ENCODE measurements at places on chromosomes 16 and 17.

- no peak for DNase-seq
These were observed 57.9 kb downstream of the GNA13 start for GRCh38 chr17:64998436-64999190.

DNA sequence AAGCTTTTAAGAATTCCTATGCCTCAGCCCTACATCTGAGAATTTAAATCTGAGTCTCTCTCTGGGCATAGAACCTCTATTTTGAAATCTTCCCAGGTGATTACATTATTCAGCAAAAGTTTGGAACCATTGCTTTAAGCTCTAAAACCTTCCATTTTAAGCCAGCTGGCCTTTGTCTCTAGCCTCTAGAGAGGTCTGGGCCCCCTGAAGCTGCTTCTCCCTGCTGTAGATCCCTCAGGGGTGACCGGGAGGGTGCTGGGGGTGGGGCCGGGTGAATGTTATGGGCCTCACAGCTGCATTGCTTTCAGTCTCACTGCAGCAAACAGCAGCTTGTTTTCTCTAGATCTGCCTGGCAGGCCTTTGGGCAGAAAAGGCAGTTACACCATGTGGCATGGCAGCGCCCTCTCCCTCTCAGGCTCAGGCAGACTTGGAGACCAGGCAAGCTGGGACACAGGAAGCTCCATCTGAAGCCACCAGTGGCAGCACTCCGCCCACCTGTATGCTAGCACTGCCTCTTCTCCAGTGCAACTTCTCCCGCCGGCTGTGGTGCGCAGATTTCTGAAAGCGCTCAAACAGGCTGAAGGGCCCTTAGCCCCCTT, 66.3 kb downstream of the MPRIP start:
- DNase-seq: no peak

GRCh38 chr17:67449845-67450755, 73.0 kb downstream of the PITPNC1 start:
- no peak for DNase-seq

- DNase-seq: no peak
These were observed 62.7 kb downstream of the GAS7 start for GRCh38 chr17:10135539-10136257.

GRCh38 chr16:12639044-12639443, 164.6 kb downstream of the CPPED1 start:
- DNase-seq: no peak

DNA sequence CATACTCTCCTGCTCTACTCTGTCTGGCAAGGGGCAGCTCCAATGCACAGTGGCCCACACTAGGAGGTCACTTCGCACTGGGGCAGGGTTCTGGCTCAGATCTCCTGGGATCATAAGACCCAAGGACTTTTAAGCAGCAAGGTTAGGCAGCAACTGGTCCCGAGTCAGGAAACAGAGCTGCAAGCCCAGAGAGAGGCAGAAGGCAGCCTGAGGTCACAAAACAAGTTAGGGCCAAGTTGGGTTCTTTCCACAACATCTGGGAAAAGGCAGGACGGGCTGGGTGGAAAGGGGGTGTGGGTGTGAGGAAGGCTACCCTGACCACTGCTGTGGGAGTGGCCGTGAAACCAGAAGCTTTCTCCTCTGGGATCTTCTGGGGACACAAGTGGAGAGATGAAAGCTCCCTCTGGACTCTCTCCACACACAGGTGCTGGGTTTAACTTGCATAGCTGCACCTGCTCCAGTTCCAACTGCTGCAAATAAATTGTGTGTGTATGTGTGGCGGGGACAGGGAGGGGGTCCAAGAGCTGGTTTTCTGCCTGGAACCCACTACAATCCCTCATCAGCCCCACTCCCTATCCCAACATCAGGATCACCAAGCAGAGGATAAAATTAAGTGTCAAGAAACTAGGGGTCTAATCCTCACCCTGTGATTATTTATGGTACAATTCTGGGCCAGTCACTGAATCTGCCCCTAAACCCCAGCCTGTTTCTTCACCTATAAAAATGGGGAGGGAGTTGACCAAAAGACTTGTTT, 8.0 kb upstream of the TSPOAP1 start:
- DNase-seq: no peak

GRCh38 chr17:35214631-35215273, 20.6 kb upstream of the SLC35G3 start:
- no peak for DNase-seq

GRCh38 chr17:82082456-82082855, 15.6 kb downstream of the FASN start:
- DNase-seq: no peak

DNA sequence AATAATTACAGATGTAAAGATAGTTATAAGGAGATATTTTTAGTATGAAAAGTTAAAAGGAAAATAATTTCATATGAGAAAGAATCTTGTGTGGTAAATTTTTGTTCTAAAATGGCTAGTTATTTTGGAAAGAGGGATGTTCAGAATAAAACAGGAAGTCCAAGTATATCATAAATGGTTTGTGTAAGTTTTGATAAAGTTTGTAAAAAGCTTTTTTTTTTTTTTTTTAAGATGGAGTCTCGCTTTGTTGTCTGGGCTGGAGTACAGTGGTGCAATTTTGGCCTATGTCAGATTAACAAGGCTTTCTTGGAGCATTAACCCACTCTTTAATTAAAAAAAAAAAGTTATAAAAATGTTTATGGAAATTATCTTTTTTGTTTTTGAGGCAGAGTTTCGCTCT, 8.2 kb upstream of the CDK10 start:
- no peak for DNase-seq

- DNase-seq: no peak
These were observed 90.3 kb downstream of the EMP2 start for GRCh38 chr16:10490141-10490540.

DNA sequence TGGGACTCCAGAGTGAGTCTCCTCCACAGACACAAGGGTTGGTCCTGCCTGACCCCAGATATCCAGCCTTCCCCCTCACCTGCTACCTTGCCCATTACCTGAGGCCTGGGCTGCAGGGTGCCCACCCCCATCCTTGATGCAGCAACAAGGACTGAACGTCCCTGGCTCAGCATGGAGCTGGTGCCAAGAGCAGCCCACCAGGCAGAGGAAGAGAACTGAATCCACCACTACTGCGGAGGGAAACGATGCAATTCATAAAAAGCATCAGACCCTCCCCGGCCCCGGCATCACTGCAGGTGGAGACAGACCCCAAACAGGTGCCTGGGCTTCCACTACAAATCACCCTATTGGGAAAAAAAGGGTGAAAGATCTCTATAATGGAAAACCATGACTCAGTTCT, 131.0 kb upstream of the TNRC6C start:
- DNase-seq: no peak

- peak; percentile 9 for DNase-seq
These were observed 26.3 kb downstream of the CEP112 start for GRCh38 chr17:66165537-66166123.

- DNase-seq: no peak
These were observed 15.1 kb downstream of the C16orf54 start for GRCh38 chr16:29730649-29731048.

DNA sequence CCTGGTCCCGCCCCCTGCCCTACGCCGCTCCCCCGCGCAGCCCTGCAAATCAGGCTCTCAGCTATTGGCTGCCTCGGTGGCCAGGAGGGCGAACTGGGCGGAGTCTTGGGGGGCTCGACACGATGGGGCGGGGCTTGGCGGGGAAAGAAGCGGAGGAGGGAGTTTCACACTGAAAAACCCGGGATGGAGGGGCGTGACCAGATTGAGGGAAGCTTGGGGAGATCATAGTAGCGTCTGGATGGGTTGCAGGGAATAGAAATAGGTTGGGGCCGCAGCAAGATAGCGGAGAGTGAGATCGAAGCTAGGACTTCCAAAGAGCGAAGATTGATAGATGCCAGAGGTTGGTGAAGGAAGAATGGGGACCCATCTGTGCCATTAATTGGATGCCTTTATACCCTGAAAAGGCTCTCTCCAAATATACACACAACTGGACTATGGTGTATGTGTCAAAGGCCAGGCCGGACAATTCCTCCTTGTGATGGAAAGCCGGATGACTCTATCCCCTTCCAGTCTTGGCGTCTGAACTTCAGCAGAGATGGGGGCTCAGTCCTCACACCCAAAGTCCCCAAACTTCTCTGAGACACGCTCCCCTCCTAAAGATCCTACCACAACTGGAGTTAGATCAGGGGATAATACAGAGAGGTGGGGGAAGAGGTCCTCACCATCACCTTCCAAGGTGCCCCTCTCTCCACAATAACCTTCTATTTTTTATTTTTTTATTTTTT, 376 bp upstream of the STAC2 start:
- peak; percentile 39 for DNase-seq

- DNase-seq: no peak
These were observed 40.2 kb upstream of the PLCG2 start for GRCh38 chr16:81738783-81739496.

DNA sequence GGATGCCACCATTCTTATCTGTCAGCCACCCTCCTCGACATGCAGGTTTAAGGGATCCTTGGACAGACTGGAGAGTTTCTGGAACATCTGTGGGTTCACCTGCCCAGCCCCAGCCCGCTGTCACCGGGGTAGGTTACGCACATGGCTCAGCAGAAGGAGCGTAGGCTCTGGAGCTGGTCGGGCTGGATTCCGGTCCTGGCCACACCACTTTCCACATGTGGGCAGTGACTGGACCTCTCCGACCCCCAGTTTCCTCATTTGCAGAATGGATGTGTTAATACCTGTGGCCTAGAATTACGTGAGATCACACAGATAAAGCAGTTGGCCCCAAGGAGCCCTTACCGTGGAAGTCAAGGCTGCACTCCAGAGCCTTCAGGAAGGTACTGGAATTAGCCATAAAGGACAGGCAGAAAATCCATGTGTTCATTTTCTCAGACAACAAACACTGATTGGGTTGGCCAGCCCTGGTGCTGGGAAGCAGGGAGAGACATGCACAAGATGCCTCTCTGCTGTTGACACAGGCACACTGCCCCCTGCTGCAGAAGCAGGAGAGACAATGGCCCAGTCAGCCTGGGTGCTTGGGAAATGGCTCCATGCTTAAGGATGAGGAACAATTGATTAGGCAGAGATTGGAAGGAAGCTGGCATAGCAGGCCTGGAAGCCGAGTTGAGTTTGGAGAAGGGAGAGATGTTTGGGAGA, 58.8 kb downstream of the SF3B3 start:
- DNase-seq: no peak

DNA sequence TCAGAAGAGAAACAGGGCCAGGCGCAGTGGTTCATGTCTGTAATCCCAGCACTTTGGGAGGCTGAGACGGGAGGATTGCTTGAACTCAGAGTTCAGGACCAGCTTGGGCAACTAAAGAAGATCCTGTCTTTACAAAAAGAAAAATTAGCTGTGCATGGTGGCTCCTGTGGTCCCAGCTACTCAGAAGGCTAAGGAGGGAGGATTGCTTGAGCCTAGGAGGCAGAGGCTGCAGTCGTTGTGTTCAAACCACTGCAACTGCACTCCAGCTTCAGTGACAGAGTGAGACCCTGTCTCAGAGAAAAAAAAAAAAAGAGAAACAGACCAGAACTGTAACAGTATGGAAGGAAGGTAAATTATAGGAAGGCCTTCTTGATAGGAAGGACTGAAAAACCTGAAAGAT, 10.3 kb downstream of the ARL4D start:
- no peak for DNase-seq

DNA sequence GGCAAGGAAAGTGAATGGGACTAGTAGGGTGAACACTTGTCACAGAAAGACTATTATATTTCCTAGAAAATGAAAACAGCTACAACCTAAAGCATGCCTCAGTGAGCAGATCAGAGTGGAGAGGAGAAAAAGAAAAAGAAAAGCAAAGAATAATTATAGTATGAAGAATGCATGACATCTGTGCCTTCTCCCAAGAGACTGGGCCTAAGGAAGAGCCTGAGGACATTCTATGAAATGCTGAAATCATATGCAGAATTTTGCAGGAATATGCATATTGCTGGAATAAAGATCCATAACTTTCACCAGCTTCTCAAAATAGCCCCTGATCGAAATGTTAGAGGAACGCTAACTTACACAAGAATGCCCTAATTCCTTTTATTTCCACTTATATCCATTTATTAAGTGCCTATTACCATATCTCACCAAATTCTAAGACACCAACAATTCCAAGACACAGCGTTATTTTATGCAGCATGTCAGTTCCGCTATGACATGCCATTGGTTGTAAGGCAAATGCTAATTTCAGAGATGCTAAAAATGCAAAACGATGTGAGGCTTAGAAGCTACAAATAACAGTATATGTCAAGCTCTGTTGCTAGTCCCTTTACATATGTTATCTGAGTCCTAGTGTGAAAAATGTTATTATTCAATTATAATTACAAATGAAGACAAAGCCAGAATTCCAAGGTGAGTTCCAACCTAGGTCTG, 171.0 kb downstream of the SLC39A11 start:
- DNase-seq: no peak

DNA sequence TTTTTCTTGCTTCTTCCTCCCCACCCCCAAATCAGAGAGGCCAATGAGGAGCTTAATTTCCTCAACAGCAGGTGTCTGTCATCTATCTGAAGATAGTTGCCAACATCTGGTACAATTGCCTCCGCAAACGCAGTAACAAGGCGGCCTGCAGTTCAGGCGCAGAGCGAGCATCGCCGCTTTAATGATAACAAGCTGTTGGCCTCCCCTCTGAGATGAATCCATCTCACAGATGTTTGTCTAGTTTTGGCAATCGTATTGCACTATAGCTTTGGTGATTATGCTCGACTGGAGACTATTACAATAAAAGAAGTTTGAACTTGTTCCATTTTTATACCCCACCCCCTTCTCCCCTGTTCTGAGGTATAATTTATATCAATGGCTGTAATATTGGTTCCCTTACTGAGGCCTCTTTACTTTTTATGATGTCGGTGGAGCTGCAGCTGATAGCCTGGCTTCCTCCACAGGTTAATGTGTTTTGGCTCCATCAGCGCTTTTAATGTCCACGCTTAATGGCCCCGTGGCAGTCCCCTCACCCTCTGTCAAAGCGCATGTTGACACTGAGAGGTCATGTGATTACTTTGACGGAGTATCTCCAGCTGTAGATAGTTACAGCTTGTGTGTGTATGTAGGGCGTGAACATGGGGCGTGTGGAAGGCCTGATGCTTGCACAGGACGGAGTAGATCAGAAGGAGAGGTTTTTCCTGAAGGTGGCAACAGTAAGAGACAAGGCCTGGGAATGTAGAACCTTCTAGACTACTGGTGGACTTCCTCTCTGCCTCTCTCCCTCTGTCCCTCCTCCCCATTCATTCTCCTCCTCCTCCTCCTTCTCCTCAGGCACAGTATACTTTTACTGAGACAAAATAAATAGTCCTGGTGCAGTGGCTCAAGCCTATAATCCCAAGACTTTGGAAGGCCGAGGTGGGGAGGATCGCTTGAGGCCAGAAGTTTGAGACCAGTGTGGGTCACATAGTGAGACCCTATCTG, 164.7 kb downstream of the MSI2 start:
- DNase-seq: no peak

DNA sequence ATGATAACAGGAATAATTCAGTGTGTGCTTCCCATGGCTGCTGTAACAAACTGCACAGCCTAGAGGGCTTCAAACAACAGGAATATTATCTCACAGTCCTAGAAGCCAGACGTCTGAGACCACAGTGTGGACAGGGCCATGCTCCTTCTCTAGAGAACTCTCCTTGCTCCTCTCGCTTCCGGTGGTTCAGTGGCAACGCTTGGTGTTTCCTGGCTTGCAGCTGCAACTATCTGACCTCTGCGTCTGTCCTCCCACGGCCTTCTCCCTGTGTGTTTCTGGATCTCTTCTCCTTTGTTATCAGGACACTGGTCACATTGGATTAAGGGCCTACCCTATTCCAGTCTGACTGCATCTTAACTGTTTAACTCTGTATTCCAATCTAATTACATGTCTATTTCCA, 414.3 kb downstream of the MAF start:
- DNase-seq: no peak
